ENCODE measurements at places on chromosomes 1 and 21.

GRCh38 chr1:44829506-44830384 lies 13.3 kb downstream of the PTCH2 start:
- DNase-seq, result no peak

DNA sequence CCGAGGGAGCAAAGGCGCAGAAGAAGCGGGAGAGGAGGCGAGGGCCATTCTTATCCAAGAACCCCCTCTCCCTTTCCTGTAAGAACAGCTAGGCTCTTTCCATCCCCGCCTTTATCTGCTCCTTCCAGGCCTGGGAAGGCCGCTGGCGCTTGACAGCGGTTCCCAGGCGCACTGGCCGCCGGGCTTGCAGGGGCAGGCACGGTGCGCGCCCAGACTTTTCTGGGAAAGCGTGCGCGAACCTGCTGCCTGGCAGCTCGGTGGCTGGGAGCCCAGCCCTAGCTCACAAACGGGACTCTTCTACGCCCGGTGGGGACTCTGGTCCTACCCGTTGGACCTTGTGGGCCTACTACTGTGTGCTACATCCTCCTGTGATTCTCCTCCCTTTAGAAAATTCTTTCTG lies 8.8 kb upstream of the IFNLR1 start:
- no peak for DNase-seq

- no peak for DNase-seq
Measured at GRCh38 chr1:3014443-3015268, 6.6 kb upstream of the ACTRT2 start.

- DNase-seq, result no peak
Measured at GRCh38 chr1:111323231-111323630, 32.6 kb downstream of the CHIA start.

DNA sequence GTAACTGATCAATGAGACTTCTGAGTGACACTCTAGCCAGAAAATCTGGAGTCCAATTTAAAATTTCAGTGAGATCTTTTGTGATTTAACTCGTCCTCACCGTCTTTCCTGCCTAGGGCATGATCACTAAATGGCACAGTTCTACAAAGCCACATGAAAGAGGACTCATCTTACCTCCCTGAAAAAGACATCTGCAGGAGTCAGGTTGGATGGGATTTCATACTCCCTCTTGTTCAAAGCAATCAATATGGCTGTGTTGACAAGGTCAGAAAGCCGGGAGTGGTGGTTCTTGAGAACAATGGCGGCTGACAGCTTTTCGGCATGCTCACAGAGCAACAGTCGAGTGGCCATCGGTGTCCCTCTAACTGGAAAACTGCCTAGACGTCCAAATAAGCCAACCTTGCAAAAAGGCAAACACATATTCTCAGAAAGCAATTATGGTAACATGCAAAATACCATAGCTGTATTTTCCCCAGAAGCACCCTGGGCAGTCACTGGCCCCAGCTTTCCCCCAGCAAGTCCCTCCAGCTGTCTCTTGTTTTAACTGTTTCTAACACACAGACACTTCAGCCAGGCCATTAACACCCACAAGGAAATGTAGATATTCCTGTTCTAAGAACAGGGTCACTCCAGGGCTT lies 36.6 kb upstream of the ACTA1 start:
- DNase-seq, result no peak

DNA sequence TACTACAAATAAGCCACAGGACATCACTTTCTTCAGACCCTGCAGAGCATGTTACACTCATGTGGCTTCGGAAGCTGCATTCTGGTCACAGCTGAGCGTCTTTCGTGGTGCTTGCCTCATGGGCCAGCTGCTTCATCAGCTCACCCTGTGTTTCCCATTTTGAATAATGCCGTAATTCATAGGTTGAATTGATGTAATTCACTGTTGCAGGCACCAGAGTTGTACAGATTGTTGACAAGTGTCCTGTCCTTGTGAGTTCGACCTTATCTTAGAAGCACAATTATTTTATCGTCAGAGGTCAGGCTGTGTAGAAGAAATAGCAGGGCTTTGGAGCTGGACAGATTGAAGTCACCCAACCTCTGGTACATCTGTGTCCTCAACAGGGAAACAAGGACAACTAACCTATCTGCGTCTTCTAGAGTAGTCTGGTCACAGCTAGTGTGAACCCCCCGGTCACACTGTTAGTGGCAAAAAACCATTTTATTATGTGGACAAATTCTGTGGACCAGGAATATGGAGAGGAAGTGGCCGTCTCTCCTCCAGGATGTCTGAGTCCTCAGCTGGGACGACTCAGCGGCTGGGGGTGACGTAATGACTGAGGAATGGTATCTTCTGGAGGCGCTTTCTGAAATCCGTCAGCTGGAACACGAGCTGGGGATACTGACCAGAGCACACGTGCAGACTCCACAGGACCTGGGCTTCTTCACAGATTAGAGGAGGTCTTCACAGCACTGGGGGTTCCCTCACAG lies 17.8 kb downstream of the PKNOX1 start:
- no peak for DNase-seq

DNA sequence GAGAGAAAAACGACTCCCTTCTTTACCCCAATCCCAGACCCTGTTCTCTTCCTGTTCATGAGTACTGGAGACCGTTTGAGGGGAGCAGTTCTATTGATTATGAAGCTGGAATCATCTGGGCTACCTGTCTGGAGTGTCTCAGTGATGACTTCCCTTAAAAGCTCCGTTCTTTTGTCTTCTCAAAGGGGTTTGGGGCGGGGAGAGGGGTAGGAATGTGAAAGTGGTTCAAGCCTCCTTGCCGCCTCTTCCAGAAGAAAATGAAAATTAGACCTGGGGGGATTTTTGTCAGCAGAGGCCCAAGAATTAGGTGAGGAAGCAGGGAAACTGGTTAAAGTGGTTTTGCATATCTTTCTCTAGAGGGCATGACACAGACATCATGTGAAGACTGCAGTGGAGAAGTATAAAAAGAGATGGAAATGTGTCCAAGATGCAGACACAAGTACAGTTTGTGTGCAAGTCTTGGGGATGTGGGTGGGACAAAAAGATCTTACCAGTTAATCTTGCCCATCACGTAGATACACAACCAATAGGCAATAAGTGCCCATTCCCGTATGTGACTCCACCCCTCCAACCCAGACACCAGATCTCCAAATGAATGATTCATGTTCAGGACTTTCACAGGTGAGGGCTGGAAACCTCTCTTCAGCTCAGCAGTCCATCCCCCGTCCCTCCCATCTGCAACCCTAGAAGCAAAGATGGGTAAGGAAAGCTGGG lies 470 bp upstream of the MTMR11 start:
- DNase-seq, result no peak

DNA sequence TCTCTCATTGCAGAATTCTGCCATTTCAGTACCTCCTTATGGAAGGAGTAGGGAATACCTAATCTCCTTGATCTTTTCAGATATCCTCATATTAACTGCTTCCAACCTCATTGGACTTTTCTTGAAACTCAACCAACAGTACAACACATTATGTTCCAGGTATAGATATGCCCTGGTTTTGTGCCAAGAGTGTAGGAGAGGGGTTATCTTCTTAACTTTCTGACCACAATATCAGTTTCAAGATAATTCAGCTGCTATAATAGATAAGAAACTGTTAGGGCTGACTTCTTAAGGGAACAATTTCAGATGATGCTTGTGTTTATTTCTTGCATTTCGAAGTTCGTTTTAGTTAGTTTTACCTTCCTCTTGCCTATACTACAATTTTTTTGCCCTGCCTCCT lies 2.1 kb upstream of the LPGAT1 start:
- no peak for DNase-seq

GRCh38 chr1:198088360-198089071 lies 68.3 kb upstream of the NEK7 start:
- DNase-seq, result no peak

DNA sequence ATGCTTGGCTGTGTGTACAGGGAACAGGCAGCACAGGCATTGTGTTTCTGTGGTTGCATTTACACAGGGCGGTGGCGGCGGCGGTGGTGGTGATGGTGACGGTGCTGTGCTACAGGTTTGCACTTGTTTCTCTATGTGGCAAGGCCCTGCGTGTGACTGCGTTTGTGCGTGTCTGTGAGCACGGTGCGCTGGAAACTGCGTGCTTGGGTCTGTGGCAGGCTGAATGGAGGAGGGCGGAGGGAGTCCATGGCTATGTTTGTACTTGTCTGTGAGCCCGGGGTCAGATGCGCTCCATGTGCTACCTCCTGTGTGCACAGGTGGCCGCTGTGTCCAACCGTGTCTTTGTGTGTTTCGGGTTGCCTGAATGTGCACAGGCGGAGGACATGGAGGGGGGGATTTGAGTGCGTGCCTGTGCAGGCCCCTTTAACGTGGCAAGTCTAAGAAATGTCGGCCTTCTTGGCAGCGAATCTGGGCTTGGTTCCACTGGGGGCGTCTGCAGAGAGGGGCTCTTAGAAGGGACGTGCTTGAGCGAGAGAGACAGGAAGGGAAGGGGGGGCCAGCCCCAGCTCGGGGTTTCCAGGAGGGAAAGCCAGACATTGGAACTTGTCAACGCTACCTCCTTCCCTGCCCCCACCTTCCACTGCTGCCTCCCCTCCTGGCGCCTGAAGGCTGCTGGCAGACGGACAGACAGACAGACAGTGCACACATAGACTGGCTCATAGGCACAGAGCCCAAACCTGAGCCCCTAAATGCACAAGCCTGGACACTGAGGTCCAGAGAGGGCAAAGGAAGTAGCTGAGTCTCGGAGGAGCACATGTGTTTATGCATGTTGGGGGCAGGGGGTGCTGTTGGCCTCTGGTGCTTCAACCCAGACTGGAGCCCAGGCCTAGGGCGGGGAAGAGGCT lies 32.7 kb upstream of the WASF2 start:
- DNase-seq, result peak; percentile 77

GRCh38 chr1:117568999-117569398 lies 36.8 kb upstream of the TENT5C start:
- DNase-seq, result no peak

DNA sequence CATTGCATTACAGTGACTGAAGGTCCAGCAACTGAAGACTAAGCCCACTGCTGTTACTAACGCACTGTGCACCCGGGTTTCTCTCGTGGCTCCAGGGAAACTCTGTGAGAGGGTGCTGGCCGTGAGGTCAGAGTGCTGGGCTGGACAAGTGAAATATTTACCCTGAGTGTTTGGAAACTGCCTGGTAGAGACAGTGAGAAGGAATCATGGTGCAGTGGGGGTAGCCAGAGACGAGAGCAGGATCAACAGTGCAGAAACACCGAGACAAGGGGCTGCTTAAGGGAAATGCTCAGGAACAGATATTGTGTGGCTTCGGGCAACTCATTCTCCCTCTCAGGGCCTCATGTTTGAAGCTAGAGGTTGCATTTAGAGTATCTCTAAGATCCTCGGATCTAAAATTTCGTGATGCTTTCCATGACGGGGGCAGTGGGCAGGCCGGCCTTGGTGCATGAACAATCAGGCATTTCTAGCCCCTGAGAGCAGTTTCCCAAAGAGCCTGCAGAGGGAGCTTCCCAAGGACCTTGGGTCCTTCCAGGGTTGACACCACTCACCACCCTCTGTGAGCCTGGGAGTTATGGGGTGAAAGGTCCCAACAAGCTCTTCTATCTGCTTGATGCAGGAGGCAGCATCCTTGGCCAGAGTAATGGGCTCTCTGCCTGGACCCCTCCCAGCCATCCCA lies 9.7 kb downstream of the CD2 start:
- no peak for DNase-seq
